ENCODE measurements at places on chromosomes 6 and 20.

GRCh38 chr20:36644032-36644705, 1.8 kb downstream of the SLA2 start:
- DNase-seq = no peak

- DNase-seq = no peak
Observed at GRCh38 chr6:46676604-46677313, 10.9 kb upstream of the TDRD6 start.

DNA sequence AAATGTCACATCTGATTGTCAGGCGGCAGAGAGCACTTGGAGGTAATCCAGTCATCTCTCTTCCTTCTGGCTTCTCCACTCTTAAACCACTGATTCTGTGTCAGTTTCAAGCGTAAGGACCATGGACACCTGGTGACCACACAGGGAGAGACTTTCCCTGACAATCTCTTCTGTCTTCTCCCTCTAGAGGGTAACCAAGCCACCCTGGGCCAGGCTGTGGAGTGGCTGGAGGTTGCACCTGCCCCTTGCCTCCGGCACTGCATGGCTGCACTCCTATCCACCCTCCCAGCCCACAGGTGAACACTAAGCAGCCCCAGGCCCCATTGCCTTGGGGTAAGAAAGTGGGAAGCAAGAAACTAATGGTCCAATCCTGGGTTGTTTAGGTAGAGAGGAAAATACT, 78.7 kb downstream of the BFSP1 start:
- no peak for DNase-seq

DNA sequence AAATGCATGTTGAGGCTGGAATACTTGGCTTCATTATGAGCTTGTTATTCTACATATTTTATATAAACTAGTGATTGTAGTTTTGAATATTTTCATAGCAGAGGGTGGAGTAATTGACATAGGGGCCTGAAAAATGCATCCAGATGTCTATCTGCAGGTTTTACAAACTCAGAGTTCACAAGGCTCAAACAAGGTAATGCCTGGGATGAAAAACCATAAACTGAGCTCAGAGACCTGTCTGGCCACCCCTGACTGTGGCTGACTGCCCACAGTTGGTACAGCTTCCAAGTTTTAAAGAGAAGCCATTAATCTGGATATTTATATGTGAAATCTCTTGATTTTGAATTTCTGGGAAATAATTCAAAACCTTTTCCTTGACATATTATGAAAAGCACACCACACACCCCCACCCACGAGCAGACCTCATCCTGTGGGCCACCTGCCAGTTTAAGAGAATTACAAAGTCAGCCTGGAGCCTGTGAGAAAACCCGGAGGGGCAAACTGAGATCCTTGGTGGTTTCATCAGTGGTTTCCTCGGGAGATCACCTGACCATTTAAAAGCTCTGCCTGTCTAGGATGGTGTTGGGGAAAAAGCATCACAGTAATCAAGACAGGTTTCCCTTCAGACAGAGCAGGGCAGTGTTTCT, 230.1 kb downstream of the SAMD5 start:
- DNase-seq = no peak

GRCh38 chr6:72674842-72675241, 53.0 kb downstream of the KCNQ5 start:
- DNase-seq = no peak

DNA sequence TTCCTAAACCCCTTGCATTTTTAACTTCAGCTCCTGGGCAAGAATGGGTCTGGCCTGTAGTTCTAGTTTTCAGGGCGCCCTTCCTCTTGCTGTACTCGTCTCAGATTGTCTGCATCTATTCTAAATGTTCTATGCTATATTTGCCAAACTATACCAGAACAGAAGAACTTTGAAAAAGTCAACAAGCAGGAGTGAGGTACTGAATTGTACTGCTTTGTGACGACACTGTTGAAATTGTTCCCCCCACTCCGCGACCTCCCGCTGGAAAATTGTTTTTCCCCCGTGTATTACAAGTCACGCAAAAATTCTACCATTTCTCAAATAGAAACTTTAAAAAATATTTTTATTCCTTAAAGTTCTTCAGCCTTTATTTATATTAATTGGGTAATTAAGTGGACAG, 73.9 kb downstream of the CBFA2T2 start:
- DNase-seq = no peak

- DNase-seq = no peak
Observed at GRCh38 chr6:17679726-17680125, 27.0 kb downstream of the NUP153 start.

GRCh38 chr6:167858086-167858591, 31.4 kb downstream of the AFDN start:
- no peak for DNase-seq

DNA sequence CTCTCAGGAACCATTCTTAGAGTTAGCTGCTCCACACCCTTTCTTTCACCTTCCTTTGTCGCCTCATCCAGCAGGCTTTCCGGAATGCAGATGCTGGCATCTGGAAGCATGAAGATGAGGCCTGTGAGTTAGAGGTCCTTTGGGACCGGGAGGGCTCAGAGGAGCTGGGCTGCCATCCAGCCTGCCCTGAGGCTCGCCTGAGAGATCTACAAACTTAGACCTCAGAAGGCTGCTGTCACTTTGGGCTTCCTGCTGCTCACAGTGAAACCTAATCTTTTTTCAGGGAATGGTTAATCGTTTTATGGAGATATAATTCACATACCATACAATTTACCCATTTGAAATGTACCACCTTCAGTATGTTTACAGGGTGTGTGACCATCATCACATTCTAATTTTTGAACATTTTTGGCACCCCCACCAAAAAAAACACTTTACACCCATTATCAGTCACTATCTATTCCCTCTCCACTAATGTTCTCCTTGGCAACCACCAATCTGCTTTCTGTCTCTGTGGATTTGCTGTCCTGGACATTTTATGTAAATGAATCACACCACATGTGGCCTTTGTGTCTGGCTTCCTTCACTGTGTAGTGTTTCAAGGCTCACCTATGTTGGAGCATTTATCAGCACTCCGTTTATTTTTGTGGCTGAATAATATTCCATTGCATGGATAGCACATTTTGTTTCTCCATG, 20.0 kb upstream of the MPC1 start:
- DNase-seq = no peak

DNA sequence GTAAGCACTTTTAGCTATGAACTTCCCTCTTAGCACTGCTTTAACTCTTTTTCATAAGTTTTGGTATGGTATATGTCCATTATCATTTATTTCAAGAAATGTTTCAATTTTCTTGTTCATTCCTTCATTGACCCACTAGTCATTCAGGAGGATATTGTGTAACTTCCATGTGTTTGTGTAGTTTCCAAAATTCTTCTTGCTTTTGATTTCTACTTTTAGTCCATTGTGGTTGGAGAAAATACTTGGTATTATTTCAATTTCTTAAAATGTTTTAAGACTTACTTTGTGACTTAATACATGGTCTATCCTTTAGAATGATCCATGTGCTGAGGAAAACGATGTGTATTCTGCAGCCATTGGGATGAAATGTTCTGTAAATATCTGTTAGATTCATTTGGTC, 176.5 kb downstream of the CENPW start:
- DNase-seq = no peak

DNA sequence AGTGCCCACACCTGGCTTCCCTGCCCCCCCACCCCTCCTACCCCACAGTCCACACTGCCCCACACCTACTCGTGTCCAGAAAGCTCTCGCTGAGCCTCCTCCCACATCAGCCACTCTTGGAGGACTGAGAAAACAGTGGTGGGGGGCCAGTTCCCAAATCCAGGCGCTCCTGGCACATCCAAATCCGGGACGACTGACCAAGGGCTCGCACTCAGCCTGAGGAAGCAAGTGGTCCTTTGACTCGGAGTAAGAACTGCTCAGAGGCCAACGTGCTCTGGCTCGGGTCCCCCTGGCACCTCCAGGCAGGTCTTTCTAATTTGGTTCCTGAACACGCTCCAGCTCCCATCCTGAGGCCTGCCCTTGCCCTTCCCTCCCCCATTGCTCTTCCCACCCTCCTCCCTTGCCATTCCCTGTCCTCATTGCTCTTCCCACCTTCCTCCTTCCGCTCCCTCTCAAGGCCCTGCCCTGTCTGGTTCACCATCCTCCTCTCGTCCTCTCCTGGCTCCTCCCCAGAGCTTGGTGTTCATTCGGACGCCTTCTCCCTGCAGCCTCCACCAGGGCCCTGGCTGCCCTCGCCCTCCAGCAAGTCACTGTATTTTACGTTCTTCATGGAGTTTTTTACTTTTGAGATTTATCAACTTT, 83.6 kb downstream of the THBS2 start:
- DNase-seq = no peak

DNA sequence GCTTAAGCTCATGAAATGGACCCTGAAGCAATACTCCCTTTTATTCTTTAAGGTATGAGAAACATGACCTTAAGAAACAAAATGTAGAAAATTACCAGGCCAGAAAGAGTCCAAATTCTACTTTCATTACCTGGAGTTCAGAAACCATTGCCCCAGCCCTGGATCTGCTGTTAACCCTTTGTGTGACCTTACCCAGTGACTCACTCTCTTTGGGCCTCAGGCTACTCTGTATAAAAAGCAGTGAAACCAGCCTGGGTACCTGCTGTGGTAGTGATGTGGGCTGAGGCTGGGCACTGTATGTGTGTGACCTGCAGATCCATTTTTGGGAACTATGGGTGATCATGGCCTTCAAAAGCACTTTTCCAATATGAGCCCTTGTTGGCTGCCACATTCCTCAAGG, 47.2 kb downstream of the SLC9A8 start:
- no peak for DNase-seq

GRCh38 chr6:168200571-168201134, 118.9 kb downstream of the DACT2 start:
- no peak for DNase-seq

GRCh38 chr6:123519189-123519505, 117.6 kb downstream of the TRDN start:
- DNase-seq = no peak

DNA sequence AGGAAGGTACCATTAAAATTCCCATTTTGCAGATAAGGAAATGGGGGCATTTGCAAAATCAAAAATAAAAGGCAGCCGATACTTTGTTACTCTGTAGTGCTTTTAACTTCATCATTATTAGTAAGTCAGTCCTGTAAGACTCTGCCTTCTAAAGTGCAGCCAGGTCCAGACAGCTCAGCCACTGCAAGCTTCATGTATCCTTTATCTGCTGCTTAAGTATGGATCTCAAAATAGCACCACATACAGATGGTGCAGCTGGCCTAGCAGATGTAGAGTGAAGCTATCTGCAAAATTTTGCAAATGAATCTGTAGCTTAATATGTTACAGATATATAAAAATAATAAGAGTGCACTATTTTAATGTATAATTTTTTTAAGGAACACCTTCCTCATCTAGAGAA, 53.4 kb downstream of the NUS1 start:
- DNase-seq = no peak

DNA sequence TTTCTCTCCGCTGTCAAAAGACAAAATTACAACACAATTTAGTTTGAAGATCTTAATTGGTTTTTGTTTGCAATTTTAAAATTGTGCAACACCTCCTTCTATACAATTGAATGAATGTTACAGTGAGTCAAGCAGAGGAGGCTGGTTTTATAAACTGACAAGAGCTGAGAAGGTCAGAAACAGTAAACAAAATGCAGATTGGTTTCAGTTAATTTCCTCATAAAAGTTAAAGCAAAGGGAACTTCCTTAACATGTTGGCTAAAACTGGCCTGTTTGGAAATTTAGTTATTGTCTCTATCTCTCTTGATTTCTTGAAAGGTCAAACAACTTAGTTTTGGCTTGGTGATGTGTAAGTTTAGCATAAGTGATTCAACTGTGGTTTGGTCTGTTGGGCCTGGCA, 22.2 kb downstream of the KHDC1L start:
- no peak for DNase-seq

GRCh38 chr20:910870-911770, 5.0 kb downstream of the ANGPT4 start:
- no peak for DNase-seq

DNA sequence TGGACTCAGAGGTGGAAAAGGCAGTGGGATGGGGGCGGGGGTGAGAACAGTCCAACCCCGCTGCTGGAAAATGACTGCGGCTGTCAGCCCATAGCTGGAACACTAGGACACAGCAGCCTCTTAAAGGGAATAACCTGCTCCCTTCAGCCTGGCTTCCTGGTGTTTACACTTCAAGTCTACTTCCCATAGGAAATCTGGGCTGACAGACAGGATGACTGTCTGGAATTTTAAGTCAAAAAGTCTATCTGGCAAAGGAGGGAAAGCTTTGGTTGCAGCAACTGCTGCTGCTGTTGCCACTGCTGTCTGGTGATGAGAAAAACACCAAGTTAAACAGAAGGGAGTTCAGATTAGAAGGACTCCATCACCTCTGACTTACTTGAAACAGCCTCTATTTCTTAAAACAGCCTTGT, 44.9 kb downstream of the TNFRSF21 start:
- no peak for DNase-seq

DNA sequence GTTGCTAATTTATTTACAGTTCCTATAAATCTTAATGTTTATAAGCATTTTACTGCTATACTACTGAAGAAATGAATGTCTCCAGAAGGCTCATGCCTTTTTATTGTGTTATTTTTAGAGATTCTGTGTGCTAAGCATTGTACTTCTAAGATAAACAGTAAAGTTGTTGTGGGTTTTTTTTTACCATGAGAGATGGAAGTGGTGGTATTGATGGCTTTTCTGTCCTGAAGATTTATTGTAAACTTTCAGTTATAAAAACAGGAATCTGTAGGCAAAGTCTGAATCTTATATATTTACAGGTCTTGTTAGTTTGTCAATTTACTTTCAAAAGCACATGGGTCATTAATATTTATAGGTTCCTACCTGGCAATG, 246.9 kb downstream of the TMEM242 start:
- no peak for DNase-seq

DNA sequence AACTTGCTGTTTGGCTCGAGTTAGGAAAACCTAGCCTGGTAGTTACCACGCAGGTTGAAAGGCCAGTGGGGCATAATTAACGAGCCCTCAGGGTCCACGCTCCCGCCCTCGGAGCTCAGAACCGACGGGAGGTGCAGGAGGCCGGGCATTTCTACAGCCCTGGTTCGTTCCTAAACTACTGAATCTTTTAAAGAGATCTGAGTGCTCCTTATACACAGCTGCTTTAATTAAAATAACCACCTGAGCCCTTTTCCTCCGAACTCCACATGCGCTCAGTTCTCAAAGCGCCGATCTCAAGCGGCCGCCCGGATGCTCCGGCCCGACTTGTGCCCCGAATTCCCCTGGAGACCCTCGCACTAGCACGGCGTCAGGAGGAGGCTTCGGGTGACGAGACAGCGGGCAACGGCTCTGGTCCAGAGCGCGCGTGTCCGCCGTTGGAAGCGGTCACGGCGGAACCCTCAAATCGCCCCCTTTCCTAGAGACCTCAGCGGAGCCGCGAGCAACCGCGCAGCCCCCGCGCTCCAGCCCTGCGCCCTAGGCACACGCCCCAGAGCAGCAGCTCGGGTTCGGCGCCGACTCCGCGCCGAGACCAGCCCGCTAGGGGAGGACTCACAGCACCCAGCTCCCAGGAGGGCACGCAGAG, 397 bp downstream of the WDR27 start:
- no peak for DNase-seq

GRCh38 chr20:36145877-36146707, 8.4 kb upstream of the EPB41L1 start:
- no peak for DNase-seq

DNA sequence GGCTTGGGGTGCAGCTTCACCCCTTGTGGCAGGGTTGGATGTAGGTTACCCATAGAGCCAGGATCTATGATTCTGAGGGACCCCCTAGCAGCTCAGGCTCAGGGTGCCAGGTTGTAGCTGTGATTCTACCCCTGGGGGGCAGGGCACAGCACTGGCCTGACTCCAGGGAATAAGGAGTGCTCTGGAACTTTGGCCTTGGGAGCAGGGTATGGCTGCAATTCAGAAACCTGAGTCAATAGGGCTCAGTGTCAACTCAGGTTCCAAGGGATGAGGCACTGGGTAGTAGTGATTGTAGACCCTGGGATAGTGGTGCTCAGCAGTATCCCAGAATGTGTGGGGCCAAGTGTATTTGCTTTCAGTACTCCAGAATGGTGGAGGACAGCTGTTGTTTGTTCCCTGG, 8.6 kb downstream of the FHL5 start:
- no peak for DNase-seq
